Cerebellar nuclear complex (tissue), 1 donor: ENCODE measurements at places on chromosomes 16 and 17.

- DNase-seq: no peak
Observed at GRCh38 chr16:87809150-87809902, 43.5 kb upstream of the KLHDC4 start.

GRCh38 chr17:73725794-73726515, 81.7 kb upstream of the SDK2 start:
- DNase-seq: no peak

- DNase-seq: no peak
Observed at GRCh38 chr16:1427473-1428461, 3.1 kb upstream of the PERCC1 start.

DNA sequence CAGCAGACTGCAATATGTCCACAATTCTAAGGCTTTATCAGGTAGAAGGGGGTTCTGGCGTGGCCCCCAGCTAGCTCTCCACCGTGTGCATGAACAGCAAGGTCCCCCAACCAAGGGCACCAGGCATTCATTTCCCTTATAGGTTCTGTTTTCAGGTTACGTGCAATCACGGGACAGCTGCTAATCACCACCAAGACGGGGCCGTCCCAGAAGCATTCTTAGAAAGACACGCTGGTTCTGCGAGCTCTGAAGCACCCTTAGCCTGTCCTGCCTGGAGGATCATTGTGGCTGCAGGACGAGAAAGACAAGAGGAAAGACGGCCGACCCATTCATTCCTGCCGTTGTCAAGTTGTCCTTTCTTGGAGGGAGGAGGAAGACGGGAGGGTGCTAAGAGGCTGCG, 302.9 kb downstream of the SOX9 start:
- no peak for DNase-seq

GRCh38 chr16:28168991-28169554, 42.7 kb downstream of the XPO6 start:
- no peak for DNase-seq

DNA sequence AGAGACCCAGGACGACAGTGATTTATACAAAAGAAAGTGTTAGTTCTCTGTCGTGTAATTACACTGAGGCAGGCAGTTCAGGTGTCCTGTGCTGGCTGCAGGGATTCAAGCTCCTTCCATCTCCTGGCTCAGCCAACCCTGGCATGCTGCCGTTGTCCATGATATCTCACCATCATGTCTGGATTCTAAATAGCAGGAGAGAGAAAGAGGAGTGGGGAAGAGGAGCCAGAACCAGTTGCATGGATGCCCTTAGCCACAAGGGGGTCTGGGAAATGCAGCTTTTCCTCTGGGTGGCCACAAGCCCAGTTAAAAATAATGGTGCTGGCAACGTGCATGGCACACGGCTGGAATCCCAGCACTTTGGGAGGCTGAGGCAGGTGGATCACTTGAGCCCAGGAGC, 9.7 kb downstream of the C16orf54 start:
- DNase-seq: no peak

DNA sequence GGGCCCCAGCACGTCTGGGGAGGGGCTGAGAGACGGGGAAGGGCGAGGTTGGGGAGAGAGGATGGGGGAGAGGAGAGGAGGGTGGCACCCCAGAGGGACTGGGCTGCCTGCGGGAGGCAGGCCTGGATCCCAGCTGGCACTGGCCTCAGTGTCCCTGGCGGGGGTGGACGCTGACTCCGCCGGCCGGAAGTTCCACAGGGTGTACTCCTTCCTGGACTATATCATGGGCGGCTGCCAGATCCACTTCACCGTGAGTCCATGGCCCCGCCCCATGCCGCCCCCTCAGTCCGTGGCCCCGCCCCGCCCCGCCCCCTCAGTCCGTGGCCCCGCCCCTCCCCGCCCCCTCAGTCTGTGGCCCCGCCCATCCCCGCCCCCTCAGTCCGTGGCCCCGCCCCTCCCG, 11.3 kb downstream of the CPNE7 start:
- DNase-seq: no peak

DNA sequence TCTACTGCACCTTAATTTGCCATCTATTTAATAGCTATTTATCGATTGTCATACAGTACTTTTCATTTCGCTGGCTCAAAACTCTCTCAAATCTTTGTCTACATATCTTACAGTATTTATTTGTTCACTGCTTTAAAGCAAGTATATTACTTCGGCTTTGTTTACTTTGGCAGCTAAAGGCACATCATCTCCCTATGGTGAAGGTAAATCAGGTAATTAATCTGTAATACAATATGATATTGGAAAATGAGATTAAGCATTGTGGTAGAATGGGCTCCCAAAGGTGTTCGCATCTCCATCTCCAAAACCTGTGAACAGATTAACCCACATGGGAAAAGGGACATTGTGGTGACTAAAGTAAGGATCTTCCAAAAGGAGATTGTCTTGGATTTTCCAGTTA, 6.5 kb downstream of the TMEM170A start:
- DNase-seq: no peak

GRCh38 chr17:78325076-78325687, 34.7 kb downstream of the SOCS3 start:
- DNase-seq: no peak

DNA sequence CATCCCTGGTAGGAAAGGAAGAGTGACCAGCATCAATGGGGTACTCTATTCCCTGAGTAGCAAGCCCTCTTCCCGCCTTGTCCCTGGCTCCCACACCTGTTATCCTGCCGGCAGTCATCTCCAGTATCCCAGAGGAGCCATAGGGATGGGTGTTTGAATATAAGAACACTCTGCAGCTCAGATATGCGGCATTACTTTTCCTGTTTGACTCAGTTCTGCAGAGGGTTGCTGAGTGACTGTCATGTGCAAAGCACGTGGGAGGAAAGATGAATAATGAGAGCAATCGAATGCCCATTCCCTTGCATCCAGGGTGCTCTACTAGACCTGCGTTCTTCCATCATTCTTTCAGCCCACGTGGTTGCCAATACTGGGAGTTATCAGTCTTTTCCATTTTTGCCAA, 115.1 kb downstream of the PRKCB start:
- DNase-seq: no peak

DNA sequence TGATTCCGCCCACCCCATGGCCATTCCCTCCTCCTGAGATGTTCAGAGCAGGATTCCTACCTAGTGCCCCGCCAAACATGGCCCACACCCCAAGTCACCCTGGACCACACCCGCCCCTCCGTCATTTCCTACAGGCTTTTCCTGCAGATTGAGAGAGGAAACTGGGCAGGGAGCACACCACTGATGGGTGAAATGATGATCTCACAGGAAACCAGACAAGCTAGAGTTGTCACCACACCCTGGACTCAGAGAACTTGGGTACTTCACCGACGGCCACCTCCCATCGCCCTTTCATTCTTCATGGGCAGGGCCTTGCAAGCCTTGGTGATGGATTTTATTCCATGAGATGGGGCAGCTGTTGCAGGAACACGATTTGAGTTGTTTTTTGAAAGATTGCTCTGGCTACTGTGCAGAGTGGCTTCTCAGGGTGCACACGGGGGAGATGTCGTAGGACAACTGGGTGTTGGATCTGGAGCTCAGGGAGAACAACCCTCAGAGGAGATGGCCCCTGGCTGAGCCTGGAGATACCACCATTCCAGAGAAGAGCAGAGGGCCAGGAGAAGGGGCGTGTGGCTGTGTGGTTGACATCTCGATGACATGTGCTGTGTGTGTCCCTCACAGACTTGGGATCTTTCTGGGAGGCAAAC, 7.4 kb upstream of the B9D1 start:
- no peak for DNase-seq

DNA sequence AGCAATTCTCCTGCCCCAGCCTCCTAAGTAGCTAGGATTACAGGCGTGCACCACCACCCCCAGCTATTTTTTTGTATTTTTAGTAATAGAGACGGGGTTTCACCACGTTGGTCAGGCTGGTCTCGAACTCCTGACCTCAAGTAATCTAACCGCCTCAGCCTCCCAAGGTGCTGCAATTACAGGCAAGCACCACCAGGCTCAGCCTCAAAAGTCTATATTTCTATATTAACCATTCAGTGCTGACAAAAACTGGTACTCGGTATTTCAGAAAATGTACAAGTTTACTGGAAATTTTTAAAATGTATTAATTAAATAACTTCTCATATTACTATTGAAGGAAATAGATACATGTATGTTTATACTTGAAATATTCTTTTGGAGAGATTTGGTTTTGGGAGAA, 1.4 kb upstream of the HEXD start:
- no peak for DNase-seq

DNA sequence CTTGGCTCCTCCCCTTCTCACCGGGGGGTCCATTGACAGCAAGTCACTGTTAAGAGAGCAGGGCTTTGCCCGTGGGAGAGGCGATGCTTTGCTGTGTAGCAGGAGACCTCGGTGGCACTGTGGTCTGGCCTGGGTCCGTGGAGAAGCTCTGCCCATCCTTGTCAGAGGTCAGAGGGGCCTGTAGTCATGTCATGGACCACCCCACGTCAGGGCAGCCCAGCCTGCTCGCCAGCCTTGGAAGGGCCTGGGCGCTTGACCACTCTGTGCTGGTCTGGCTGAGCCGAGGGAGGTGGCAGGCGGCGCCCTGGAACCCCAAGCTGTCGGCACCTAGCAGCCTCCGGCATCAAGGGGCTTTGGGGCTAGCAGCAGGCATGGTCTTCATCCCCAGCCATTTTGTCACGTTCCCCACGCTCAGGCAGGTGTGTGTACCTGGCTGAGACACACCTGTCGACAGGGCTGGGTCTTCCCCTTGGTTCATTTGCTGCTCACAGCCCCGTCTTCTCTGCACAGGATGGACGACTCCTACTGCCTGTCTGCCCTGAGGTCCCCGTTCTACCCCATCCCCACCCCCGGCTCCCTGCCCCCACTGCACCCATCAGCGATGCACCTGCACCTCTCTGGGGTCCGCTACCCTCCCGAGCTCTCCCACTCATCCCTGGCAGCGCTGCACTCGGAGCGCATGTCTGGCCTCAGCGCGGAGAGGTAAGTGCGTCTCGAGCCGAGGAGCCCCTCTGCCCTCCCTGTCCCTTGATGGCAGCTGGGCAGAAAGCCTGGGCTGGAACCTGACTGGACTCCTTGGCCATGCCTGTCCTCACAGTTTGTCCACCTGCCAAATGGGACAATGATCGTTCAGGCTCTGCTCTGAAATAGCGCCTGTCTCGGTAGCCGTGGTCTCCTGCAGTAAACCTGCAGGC, 33.3 kb downstream of the GINS2 start:
- DNase-seq: no peak

DNA sequence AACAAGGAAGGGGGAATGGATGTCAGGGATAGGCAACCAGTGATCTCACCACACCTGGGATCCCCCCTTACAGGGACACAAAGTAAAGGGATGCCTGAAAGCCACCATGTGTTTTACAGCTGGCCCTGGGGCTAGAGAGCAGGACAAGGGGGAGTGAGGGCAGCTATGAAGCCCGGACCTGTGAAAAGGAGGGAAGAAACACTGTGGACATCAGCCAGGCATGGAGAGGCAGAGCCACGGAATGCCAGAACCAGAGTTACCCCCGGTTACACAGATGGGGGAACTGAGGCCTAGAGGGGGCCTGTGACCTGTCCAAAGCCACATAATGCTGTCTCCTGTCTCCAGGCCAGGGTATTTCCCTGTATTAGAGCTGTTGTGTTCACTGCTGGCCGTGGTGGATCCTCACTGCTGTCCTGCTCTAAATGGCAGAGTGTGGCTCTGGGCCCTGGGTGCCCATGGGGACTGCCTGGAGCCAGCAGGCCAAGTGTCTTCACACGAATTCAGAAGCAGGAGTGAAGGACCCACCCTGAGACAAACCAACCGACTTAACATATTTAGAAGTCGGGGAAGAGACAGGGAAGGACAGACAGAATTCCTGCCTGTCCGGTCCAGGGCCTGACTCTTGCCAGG, 29.7 kb upstream of the ITGA3 start:
- no peak for DNase-seq

DNA sequence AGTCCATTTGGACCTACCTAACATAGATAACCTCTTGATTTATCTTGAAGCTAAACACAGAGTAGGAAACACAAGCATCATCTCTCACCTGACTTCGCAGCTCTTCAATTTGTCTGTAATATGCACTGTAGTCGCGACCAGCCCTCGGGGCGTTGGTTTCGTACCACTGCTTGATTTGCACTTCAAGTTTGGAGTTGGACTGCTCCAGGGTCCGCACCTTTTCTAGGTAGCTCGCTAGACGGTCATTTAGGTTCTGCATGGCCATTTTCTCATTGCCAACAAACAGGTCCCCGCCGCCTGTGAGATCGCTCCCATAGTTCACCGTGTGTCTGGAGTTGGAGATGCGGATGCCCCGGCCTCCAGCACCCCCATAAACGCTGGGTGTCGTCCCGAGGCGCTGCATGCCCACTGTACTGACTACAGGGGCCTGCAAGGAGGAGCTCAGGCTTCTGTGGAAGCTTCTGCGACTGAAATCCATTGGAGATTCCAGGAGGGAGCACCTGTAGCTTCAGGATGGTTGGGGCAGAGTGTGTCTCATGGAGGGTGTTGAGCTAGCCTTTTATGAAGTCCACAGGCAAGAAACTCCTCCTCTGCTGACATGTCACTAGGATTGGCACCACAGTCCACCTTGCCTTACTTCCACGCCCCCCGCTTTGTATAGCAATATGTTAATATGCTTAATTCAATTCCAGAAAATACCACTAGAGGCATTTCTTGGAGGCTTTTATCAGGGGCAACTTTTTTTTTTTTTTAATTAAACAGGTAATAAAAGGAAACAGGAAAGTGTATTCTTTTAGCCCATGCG, at the start of gene KRT20:
KRT20 (minus strand) TSS at position 535 of the 805 bp plus-strand sequence; CDS start at position 478, 57 bp downstream.
- DNase-seq: no peak

- DNase-seq: no peak
Observed at GRCh38 chr17:82856361-82856760, 16.5 kb upstream of the ZNF750 start.

DNA sequence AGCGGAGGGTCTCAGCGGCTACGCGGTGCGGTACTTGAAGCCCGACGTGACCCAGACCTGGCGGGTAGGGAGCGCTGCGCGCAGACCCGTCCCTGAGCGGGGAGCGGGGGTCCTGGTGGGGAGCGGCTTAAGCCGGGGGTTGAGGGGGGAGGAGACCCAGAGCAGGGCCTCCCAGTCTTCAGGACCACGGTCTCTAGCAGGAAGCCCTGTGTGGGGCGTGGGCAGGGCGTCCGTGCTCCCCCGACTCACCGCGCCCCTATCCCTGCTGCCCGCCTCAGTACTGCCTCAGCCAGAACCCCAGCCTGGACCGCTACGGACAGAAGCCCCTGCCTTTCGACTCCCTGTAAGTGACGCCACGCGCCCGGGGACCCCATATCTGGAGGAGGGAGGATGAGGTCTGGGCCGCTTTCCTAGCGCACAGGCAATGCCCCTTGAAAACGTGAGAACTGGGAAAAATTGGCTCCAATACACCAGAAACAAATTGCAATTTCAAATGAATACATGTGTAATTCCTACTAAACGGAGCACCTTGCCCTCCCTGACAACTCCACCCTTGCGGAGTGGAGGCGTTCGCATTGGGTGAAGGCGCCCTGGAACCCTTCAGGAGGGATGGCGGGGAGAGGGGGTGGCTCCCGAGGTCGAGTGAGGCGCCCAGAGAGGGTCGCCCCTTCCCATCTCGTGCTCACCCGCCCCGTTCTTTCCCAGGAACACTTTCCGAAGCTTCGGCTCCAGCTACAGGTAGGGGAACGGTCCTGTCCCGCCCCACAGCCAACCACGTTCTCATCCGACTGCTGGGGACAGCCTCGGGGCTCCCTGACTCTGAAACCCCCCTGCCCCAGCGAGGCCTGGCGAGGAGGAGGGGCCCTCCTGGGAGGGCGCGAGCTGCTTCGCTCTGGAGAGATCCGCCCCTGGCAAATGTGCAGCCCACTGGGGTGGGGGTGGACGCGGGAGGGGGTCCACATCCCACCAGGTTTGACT, 14.6 kb upstream of the CNGB1 start:
- DNase-seq: no peak
